ENCODE measurements at places on chromosomes 5 and 9. TPM values are rescaled to one million over a fixed set of nuclear protein-coding genes. Genes with fewer than 3 reads are reported as not detected.

The PPP1R2B gene
- 0.09 TPM for total RNA-seq

The RNF183 gene
- not detected for total RNA-seq

The GRXCR2 gene
- total RNA-seq = not detected

The EGFLAM gene
- total RNA-seq = 0.37 TPM

All from A549 treated with Hydrocortisone at 1 μM for 4 hours (cell line).